ENCODE measurements at places on chromosomes 7 and 10.
A peak's percentile ranks its signal among the peaks of the same experiment; 100 is the strongest.

DNA sequence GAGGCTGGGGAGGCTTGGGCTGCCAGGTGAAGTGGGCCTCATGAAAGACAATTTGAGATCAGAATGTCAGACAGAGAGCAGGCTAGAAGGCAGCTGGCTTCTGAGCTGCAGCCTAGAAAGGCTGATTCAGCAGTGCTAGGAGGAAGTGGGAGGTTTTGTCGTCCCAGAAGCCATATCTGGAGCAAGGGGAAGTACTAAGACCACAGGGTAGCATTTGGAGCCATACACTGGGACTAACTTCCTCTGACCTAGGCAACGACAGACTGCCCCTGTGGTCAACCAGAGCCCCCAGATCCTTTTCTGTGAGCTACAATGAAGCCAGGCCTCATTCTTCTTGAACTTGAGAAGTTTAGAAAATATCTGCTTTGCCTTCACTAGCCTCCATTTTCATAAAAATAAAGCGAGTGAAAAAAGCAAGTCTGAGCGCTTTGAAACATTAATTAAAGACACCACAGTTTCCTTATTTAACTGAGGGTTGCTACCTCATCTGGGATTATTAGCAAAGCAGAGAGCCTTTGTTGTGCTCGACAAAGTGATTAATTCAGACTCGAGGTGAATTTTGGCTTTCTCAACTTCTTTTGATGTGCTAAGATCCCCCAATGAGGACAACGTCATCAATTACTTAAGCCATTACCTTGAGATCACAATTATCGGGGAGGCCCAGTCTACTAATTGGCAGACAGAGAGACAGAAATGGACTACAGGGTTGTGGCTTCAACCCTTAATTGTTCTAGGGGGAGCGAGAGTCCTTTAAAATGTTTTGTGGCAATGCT lies 26.6 kb downstream of the TBXAS1 start:
- no peak for DNase-seq

DNA sequence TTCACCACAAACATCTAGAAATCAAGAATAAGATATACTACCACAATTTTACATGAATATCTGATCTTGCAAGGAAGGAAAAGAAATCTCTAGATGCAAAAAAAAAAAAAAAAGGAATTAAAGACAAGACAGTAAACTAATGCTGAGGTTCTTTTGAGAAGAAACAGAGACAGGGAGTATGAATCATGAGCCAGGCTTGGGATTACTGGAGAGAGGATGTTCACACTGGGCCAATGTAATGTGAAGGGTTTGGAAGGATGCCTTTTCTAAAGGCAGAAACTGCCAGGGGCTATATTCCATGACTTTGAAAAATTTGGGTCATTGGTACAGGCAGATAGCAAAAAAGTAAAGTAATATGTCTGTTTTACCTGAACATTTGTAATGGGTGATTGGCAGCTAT lies 573.0 kb upstream of the IGFBP3 start:
- no peak for DNase-seq

GRCh38 chr7:70312336-70312735 lies 714.1 kb downstream of the AUTS2 start:
- no peak for DNase-seq

- no peak for DNase-seq
Observed at GRCh38 chr10:99487125-99487807, 45.5 kb upstream of the NKX2-3 start.

DNA sequence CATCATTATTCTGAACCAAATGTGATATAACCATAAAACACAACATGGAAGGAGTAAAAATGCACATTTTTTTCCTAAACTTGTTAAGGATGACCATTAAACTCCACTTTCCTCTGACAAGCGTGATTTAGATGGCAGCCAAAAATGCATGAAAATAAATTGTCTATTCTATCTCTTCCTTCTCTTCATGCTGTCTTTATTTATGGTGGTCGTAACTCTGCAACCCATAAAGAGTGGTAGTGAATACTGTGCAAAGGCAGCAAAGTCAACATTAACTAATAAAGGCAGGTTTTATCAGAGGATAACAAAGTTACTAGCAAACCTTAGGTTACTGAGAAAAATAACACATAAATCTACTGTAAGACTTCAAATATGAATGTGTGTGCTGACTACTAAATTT lies 106.6 kb downstream of the TPK1 start:
- no peak for DNase-seq

DNA sequence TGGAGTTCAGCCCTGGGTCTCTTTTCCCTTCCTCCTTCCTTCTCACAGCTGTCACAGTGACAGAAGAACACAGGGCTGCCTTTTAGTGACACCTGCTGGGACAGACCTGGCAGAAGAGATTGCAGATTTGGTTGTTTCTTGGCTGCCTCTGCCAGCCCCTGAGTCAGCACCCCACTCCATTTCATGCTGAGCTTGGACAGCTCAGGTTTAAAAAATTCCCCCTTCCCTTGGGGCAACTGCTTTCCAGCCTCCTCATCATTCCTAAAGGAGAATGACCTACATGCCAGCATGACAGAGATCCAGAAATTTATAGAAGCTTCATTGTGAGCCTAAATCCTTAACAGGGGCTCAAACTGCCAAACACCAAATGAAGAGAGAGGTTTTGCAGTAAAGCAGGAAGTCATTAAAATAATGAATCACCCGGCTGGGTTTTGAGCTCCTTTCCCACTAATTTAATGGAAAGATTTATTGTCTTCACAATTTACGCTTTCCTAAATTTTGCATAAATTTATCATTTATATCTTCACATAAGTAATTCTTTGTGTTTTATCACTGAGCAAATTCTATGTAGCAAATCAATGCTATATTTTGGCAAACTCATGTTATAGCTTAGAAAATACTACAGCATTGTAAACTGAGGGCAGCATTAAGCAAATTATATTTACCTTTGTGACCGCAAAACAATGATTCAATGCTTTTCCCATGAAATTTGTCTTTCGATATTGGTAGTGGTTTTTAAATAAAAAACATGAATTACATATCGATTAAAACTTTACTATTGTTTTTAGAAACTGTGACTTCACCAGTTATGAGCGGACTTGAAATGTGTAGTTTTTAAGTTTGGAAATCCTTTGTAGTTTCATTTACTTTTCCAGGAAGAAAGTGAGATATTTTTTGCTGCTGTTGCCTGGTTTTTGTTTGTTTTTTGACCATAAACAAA lies 399.5 kb upstream of the ANKRD30A start:
- peak; percentile 73 for DNase-seq

- peak; percentile 32 for DNase-seq
Observed at GRCh38 chr7:152312316-152312715, 123.5 kb downstream of the KMT2C start.

DNA sequence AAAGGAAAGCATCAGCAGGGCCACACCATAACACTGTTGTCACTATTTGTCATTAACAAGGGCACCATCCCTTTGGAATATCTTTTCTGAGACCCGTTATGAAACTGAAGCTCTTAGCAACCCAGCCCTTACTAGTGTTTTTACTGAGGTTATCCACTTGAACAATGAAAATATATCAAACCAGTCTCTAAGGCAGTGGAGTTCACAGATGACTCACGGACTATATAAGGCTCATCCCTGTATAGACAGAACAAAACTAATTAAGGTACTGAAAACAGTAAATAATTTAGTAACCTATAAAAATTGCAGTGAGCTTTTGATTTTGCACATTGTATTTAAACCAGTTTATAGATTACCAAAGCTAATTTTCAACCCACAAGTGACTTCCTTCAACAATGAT lies 196.0 kb downstream of the ELAPOR2 start:
- no peak for DNase-seq

- DNase-seq: no peak
Observed at GRCh38 chr10:132270256-132270655, 37.5 kb downstream of the STK32C start.

- DNase-seq: no peak
Observed at GRCh38 chr7:17105701-17106100, 192.8 kb upstream of the AHR start.

- DNase-seq: no peak
Observed at GRCh38 chr10:36489181-36489580, 636.2 kb upstream of the ANKRD30A start.

- no peak for DNase-seq
Observed at GRCh38 chr10:91545384-91545783, 87.5 kb downstream of the PPP1R3C start.

- no peak for DNase-seq
Observed at GRCh38 chr7:104415700-104416099, 87.3 kb downstream of the LHFPL3 start.

GRCh38 chr7:154484943-154485342 lies 432.7 kb downstream of the DPP6 start:
- DNase-seq: no peak

DNA sequence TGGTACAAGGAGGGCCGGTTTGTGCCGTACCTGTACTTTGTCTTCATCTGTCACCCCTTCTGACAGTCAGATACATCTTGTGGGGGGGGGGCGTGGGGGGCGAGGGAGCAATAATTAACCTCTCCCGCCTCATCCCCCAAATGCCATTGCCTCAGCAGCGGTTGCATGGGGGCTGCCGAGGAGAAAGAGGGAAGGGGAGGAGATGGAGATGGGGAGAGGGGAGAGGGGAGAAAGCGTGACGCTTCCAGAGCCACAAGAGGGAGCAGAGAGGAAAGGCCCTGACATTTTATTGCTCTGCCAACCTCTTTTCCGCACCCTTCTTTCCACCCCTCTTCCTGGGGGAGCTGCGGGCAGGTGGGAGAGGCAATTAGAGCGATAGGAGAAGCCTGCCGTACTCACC lies 11.8 kb downstream of the KAZALD1 start:
- DNase-seq: no peak

DNA sequence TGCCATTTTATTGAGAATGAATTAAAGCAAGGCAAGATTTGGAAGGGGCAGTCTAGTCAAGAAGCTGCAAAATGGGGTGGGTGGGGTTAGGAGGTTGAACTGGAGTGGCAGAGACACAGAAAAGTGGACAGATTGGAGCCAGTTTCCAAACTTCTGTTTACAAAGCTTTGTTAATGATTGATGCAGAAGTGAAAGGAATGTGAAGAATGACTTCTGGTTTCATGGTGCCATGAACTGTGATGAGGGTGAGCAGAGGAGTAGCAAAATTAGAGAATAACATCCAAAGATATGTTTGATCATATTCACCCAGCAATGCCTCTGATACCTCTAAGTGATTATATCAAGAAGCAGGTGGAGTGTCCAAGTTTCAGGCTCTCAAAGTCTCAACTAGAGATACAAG lies 1118.0 kb upstream of the C7orf33 start:
- DNase-seq: no peak

DNA sequence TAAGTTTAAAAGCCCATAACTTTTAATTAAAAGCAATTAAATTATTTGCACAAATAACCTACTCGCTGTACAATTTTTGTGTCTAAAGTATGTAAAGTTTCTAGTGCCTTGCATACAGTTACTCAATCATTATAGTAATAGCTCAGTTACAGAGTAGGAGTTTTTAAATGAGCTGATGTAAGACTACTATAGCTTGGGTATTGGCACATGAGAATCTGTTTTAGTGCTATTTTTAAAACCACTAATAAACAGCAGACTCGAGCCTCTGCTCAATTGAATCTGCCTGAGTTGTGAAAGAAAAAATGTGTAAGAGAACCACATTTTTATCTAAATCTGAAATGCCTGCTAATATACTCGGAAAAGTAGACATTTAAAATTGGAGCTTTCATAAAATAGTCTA lies 31.1 kb downstream of the CTNNA3 start:
- DNase-seq: no peak

DNA sequence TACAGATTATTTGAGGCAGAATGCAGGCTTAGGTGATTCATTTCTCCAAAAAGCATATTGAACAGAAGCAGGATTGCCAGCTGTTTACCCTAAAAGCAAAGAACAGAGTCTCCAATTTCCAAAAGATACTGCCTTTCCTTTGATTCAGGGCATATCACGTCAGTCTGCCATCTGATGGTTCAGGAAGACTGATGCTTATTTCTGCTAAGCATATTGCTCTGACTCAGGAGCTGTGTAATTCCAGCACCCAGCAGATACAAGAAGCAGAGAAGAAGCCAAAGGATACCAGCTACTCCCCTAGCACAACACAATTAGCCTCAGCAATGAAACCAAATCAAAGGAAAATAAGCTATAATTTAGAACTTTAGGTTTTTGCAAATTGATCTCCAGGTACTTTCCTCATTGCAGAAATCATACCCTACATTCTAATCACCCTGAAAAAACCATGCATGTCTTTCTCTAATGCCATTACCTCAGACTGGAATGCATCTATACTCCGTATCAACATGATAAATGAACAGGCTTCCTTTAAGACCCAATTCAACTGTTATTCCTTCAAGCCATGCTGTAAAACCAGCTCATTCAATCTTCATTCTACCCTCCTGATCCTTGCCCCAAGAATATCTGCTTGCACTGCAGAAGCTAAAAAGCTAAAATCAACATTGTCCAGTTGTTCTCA lies 55.1 kb downstream of the ABI1 start:
- DNase-seq: no peak

DNA sequence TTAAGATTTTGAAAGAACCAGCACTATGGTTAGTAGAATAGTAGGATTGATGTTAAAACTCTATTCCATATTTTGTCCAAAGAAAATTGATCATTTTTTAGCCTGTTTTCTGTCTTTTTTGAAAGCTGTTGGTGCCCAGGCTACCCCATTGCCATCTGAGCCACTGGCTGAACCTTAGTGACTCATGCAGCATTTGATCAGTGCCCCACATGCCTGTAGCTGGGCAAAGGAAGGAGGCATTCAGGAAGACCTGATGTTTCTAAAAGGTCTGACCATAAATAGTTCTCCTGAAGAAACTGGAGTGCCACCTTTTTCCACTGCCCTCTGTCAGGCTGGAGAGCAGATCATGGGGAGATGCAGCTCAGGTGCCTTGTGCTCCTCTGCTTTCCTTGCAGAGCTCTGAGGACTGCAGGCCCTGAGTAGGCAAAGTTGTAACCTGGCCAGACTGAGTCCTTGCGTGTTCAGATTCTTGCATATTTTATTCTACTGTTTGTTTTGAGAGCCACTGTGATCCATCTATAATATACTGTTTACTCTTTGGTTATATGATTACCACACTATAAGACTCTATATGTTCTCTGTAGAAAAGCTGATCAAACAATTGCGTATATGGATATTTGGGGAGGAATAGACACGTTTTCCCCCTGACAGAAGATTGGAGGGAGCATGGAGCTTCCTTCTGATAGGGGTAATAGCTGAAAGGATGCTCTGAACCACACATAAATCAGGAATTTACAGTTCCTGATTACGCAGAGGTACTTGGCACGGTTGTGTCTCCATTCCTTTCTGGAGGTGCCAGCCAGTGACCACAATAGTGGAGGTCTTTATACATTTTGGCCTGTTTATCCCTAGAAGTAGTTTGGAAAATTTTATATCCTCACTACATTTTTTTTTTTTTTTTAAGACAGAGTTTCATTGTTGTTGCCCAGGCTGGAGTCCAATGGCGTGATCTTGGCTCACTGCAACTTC lies 48.9 kb upstream of the GJD4 start:
- no peak for DNase-seq

DNA sequence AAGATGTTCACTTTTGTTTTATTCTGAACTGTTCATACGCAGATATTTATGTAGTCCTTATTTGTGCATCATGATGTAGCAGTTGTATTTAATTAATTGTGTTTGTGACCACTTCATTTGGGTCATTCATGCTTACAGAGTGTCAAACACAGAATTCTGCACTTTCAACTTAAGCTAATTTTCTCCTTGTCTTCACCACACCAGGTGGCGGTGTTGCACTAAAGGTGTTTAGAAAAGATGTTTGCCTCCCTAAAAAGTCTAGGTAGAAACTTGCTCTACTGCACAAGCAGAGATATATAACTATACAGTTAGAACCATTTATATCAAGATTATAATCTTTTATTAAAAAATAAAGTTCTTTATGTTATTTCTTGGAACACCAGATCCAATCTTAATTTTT lies 1.3 kb upstream of the TAS2R38 start:
- DNase-seq: no peak

Data from NCI-H1694 treated with DMSO at 0.1 percent for 48 hours (cell line).